ENCODE measurements at places on chromosomes 11 and 22.

- DNase-seq, result no peak
Observed at GRCh38 chr22:42623756-42624441, 9.2 kb upstream of the POLDIP3 start.

GRCh38 chr11:3735827-3736226 is 61.5 kb downstream of the NUP98 start:
- DNase-seq, result no peak

DNA sequence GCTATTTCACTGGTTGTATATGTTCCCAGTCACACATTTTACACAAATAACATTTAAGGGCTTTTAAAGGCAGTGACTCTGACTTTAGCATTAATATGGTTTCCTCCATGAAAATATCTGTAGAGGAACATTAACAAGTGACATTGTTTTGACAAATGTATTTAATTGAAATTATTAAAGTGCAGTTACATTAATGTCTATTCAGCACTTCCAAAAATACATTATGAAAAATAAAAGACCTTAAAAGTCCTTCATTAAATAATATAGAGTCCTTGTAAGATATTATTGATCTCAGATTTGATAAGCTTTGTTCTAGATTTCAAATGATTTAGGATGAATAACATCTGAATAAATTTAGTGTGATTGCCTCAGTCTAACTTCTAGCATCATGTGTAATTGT is 951.9 kb upstream of the CHORDC1 start:
- no peak for DNase-seq

DNA sequence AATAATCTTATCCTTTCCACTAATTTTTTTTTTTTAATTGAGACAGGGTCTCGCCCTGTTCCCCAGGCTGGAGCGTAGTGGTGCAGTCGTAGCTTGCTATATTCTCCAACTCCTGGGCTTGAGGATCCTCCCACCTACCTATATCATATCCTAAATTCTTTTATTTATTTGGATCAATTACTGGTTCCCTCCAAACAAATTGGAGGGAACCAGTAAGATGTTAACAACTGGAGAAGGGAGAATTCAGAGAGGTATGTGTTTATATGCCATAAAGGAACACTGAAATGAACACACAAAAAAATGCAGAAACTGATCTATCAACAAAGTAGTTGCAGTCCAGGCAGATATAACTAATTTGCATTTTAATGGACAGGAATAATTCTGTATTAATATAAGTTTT is 63.6 kb downstream of the ATXN10 start:
- no peak for DNase-seq

DNA sequence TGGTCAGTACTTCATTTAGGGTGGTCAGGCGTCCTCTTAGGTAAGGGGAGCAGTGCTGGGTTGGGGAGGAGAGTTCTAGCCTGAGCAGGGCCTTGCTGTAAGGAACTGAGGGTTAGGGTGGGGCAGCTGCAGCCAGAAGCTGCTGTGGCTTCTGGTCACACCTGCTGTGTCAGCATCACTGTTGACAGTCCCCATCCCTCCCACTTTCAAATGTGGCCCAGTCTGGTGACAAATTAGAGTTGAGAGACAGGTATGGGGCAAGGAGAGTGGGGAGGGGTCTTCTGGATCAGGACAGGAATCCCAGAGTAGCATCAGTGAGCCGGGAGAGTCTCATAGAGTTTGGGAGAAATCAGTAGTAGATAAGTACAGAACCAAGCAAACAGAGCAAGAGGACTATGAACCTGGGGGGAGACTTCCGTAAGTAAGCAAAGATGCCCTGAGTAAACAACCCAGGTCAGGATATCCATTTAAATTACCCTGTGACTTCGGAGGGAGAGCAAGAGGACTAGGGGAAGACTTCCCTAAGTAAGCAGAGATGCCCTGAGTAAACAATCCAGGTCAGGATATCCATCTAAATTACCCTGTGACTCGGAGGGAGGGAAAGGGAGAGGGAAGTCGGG is 53.7 kb downstream of the PPP6R2 start:
- no peak for DNase-seq
